ENCODE measurements at places on chromosomes 6 and 20.
A peak's percentile ranks its signal among the peaks of the same experiment; 100 is the strongest.

DNA sequence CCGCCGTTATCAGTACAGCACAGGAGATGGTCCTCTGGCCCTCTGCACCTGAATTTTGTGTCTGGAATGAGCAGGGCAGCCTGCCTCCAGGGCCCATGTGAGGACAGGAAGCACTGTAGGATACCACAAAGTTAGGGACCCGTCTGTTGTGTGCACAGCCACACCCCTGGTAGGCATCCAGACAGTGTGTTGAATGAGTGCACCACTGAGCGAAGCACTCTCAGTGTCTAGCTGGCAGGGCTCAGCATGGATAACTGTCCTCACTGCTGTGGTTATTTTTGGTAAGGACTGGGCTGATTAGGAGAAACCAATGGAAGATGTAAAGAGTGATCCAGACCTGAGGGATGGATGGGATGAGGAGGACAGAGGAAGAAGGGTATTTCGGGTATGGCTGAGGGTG lies 178.7 kb downstream of the CLIC5 start:
- DNase-seq = no peak

- DNase-seq = no peak
Observed at GRCh38 chr6:42981836-42982235, 2.5 kb upstream of the PPP2R5D start.

GRCh38 chr20:36732456-36732855 lies 13.4 kb downstream of the NDRG3 start:
- no peak for DNase-seq

GRCh38 chr20:461254-462198 lies 807 bp downstream of the TBC1D20 start:
- peak; percentile 22 for DNase-seq

DNA sequence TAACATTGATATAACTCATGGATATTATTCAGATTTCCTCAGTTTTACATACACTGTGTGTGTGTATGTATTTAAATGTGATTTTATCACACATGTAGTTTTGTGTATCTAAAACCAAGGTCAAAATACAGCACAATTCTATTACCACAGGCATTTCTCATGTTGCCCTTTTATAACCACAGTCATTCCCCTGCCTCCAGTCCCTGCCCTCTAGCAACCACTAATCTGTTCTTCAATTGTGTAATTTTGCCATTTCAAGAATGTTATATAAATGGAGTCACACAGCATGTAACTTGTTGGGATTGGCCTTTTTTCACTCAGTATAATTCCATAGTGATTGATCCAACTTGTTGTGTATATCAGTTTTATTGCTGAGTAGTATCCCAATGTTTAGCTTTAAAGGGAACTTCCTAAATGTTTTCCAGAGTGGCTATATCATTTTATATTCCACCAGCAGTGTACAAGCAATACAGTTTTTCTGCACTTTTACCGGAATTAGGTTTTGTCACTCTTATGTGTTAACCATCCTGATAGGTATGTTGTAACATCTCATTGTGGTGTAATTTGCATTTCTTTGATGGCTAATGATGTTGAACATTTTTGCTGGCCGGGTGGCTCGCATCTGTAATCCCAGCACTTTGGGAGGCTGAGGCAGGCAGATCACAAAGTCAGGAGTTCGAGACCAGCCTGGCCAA lies 338.2 kb downstream of the SOX4 start:
- no peak for DNase-seq

DNA sequence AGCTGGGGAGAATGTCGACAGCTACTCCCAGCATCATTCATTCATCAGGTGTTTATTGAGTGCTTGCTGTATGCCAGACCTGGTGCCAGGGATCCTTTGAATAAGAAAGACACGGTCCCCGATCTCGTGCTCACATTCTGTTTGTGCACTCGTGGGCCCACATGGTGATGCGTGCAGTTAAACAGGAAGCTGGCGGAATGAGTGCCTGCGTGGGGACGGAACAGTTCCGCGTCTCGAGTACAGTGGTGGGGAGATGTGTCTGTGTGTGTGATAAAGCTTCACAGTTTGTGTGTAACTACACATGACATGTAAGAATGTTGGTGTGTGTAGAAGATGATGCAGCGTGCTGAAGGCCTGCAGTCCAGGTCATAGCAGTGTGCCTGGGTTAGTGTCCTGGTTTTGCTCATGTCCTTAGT lies 6.5 kb downstream of the RBM38 start:
- no peak for DNase-seq

DNA sequence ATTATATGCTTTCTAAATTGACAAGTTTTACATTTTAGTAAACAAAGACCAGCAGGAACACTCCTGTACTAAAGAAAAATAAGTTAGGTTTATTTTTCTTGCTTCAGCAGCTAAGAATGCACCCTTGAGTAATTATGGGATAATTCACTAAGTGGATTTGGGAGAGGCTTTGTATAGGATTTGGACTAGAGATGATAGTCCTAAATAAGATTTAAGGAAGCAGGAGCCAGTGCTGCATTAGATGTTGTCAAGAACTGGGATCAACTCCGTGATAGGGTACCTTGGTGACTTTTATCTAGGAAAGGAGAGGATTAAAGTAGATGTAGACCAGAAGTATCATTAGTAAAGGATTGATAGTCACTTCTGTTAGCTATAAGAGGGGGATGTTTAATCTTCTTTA lies 4.1 kb upstream of the C6orf141 start:
- no peak for DNase-seq

GRCh38 chr20:32291166-32291565 lies 13.7 kb downstream of the KIF3B start:
- no peak for DNase-seq

GRCh38 chr6:139029470-139030227 lies 1.1 kb downstream of the ABRACL start:
- DNase-seq = peak; percentile 12

GRCh38 chr20:34068001-34068400 lies 44.0 kb downstream of the EIF2S2 start:
- no peak for DNase-seq

DNA sequence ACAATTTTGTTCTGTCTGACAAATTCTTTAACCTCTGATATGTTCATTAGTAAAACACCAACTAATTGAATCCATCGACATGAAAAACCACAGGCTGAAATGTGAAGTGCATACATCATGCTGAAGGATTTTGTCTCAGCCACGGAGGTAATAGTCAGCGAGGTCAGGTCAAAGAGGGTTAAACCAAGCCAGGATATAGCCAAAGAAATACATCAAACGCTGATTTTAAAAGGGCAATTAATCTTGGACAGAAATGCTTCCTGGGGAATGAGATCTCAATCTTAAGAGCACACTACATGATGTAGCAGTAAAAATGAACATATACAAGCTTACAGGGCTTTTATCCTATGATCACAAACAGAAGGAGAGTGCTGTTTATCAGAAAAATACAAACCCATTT lies 106.7 kb downstream of the PRDM1 start:
- DNase-seq = no peak

DNA sequence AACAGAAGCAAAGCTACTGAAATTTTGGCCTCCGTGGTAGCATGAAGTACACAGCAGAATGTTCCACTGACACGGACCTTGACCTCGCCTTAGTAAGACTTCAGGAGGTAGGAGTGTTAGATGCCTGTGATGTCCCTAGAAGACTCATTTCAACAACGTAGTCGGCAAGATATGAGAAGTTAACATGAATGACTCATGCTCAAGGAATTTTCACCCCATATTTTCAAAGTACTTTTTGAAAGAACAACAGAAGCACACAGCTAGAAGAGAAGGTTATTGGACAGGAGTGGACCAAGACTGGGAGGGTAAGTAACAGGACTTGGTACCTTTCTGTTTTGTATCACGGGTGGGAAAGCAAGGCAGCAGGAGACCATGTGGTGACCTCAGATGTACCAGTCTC lies 78.0 kb downstream of the DZANK1 start:
- DNase-seq = no peak

GRCh38 chr6:52423971-52424381 lies 3.8 kb downstream of the EFHC1 start:
- no peak for DNase-seq

DNA sequence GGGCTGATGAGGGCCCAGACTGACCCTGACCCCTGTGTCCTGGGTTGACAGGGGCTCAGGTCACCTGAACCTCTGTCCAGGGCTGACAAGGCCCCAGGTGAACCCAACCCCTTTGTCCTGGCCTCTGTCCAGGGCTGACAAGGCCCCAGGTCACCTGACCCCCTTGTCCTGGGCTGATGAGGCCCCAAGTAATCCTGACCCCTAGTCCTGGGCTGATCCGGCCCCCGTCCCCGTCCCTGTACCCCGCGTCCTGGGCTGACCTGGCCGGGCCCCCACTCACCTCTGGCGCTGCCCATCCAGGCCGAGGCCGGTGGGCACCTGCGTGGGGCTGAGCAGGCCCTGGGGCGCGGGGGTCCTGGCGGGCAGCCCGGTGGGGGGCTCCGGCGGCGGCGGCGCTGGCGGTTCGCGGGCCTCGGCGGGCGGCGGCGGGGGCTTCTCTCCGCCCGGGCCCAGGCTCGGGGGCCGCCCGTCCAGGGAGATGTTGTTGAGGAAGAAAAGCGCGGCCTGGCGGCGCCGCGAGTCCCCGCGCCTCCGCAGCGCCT lies 379 bp downstream of the CABLES2 start:
- no peak for DNase-seq

GRCh38 chr6:116406678-116407345 lies 36.1 kb downstream of the DSE start:
- DNase-seq = no peak

GRCh38 chr6:43271103-43271815 lies 26.8 kb upstream of the SLC22A7 start:
- DNase-seq = no peak

- DNase-seq = no peak
Observed at GRCh38 chr20:10490706-10491105, 55.6 kb downstream of the SLX4IP start.

GRCh38 chr6:112560651-112561050 lies 213.5 kb downstream of the RFPL4B start:
- no peak for DNase-seq

DNA sequence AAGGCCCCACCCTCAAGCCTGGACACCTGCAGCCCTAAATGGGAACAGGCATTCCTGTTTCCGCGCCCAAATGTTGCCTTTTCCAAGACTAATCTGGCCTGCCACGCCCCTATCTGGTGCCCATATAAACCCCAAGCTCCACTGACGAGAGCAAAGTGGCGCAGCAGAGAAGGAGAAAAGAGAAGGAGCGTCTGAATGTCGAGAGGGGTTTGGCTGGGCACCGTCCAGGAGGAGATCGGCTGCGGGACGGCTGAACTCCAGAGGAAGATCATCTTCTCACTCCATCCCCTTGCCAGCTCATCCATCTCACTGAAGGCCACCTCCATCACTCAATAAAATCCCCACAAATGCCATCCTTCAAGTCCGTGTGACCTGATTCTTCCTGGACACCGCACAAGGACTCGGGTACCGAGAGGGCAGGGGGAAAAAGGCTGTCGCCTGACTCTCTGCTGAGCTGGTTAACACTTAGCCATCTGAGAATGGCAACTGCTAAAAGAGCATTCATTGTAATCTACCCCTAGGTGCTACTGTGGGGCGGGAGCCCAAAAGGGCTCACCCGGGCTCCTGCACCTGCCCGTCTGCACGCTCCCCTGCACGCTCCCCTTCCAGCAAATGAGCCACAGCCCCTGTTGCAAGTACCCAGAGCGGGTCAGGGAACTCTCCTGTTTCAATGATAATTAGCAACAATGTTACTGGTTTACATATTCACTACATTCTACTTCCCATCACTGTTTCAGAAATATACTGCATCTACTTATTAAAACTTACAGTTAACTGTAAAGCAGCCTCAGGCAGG lies 23.5 kb downstream of the TAF4 start:
- no peak for DNase-seq

DNA sequence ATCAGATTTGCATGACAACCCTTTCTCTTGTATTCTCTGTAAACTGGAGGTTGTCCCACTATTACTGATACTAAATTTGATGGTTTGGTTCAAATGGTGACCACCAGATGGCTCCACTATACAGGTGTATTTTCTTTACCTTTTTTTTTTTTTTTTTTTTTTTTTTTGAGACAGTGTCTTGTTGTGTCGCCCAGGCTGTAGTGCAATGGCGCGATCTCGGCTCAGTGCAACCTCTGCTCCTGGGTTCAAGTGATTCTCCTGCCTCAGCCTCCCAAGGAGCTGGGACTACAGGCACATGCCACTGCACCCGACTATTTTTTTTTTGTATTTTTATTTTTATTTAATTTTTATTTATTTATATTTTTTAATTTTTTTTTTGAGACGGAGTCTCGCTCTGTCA lies 6.6 kb upstream of the WTAP start:
- no peak for DNase-seq

DNA sequence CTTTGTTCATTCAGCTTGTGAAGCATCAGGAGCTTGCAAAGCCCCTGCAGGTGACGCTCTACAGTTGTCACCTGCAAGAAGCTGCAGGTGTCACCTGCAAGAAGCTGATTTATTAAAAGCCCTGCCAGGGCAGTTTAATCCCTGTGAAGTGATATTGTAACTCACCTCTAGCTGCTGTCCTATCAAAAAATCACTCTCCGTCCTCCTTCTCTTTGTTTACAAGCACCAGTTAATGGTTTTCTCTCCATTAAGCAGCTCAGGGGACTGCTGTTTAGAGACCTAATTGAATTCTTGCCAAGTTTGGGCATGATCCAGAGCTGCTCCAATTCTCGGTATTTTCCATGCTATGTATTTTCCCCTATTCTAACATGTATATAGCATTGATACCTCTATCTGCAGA lies 345.9 kb downstream of the ARHGAP18 start:
- DNase-seq = no peak

DNA sequence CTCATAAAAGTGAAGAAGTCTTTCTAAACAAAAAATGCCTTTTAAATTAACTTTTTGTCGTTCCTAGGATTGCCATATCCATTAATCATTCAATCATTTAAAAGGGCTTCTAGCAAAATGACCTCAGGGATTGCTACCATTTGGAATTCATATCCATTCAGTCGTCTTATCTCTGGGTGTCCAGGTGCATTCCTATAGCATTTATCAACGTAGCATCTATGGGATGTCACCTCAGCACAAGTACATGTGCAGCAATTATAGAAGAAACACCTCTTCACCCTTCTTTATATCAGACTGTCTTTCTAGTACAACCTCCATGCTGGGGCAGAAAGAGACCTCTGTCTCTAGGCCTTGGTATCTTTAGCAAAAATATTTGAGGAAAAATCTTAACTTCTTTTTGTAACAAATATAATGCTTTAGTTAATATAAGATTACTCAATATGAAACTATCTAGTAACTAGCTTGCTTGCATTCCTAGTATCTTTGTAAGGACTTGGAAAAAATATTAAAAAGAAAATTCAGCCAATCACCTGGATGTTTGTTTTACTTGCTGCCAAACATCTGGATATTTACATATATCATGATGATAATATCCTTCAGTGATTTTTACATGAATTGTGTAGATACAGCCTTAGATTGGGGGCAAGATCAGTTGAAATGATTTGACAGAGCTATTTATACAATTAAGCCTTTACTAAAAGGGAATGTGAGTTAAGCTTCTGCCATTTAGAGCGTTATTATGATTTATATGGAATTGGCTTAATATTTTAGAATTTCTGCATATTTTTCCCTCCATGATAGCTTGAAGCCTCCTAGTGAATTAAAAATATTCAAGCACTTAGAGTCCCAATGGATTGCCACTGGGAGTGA lies 356.8 kb downstream of the HDGFL1 start:
- DNase-seq = no peak

GRCh38 chr6:119034827-119035458 lies 43.5 kb downstream of the FAM184A start:
- DNase-seq = no peak

GRCh38 chr6:138222901-138223546 lies 4.7 kb upstream of the PBOV1 start:
- DNase-seq = no peak
